ENCODE measurements at places on chromosomes 13 and 19.

- no peak overlapping the region for H3K4me3 ChIP-seq
- H3K36me3 ChIP-seq = no peaks in the 10 kb centered on the region
- DNase-seq = no peak
- H3K27ac ChIP-seq = no peak overlapping the region
These were observed 197.0 kb downstream of the COL4A1 start for GRCh38 chr13:110109910-110110309.

DNA sequence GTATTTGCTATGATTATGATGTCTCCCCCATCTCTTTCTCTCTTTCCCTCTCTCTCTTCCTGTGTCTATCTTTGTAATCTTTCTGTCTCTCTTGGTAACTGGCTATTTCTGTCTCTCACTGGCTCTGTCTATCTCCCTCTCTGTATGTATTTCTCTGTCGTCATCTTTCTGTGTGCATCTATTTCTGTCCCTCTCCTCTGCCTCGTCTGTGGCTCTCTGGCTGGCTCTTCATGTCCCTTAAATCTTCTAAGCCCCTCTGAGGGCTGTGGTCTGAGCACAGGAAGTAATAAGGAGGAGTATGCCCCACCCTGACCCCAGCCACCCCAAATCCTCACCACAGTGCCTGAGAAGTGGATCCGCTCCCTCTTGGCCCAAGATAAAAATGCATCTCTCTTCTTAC lies 104.4 kb downstream of the DNAJC15 start:
- peak overlapping the region; percentile 11 for H3K4me3 ChIP-seq
- H3K36me3 ChIP-seq = no peaks in the 10 kb centered on the region
- DNase-seq = no peak

- H3K4me3 ChIP-seq = no peak overlapping the region
- no peaks in the 10 kb centered on the region for H3K27me3 ChIP-seq
- peak overlapping the region; percentile 72 for H3K27ac ChIP-seq
- H3K36me3 ChIP-seq = peaks cover 23% of the 10 kb centered on the region
These were observed 23.4 kb downstream of the DGKH start for GRCh38 chr13:42071672-42072419.

GRCh38 chr13:101058841-101059240 lies 357.5 kb downstream of the NALCN start:
- no peak overlapping the region for H3K27ac ChIP-seq
- no peaks in the 10 kb centered on the region for H3K36me3 ChIP-seq
- peaks cover 30% of the 10 kb centered on the region for H3K4me1 ChIP-seq
- no peak for DNase-seq
- no peak overlapping the region for H3K4me3 ChIP-seq

- H3K27ac ChIP-seq = no peak overlapping the region
- H3K36me3 ChIP-seq = no peaks in the 10 kb centered on the region
- no peak overlapping the region for H3K4me3 ChIP-seq
- peaks cover 7% of the 10 kb centered on the region for H3K27me3 ChIP-seq
- DNase-seq = no peak
- peaks cover 18% of the 10 kb centered on the region for H3K4me1 ChIP-seq
These were observed 1.3 kb downstream of the APOC2 start for GRCh38 chr19:44947041-44947581.

DNA sequence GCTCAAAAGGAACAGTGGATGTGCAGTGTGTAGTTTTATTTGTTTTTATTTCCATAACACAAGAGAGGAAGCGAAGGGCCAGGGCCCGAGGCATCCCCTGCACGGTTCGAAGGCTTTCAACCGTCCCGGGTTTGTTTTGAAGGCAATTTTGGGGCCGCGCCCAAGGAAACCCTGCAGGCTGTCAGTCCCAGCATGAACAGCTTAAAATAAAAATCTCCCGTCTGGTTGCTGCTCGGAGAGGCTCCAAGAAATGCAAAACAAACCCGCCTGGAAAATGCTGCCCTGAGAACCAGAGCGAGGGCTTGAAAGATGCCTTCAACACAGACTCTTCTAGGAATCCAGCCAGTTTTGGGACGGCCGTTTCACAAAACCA lies 16.0 kb downstream of the LSM4 start:
- H3K27ac ChIP-seq = peak overlapping the region; percentile 94
- H3K4me3 ChIP-seq = no peak overlapping the region
- H3K27me3 ChIP-seq = no peaks in the 10 kb centered on the region
- DNase-seq = no peak

DNA sequence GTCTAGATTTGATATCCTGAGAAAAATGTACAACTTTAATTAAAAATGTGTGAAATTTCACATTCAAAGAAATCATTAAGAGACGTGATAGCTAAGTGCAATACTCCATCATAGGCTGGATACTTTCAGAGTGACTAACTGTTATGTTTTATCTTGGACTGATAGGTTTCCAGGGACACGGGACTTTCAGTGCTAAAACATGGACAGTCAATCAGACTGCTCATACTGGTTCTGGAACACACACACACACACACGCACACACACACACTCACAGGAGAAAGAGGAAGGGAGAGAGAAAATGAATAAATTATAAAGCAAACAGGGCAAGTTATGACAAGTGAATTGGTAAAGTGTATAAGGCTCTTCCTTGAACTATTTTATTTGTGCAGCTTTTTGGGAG lies 955.9 kb downstream of the SLITRK5 start:
- H3K4me3 ChIP-seq = no peak overlapping the region
- no peak for DNase-seq
- no peaks in the 10 kb centered on the region for H3K36me3 ChIP-seq

DNA sequence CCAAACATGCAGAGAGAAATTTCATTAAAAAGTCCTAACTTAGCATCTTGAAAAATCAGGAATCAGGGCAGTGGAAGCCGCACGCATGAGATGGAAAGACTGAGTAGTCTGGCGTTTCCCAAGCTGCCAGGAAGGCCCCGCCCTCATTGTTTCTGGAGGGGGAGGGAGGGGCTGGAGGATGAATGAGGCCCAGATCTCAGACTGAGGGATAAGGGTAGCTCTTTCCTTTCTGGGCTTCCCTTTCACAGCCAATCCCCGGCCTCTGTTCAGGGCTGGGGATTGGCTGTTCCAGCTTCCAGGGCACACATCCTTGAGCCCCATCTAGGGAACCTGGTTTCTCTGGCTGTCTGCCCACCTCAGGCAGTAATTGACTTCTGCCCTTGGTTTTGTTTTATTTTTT lies 7.3 kb downstream of the C19orf53 start:
- peaks cover 29% of the 10 kb centered on the region for H3K36me3 ChIP-seq
- no peak overlapping the region for H3K4me3 ChIP-seq
- peaks cover 31% of the 10 kb centered on the region for H3K4me1 ChIP-seq
- no peak overlapping the region for H3K27ac ChIP-seq

DNA sequence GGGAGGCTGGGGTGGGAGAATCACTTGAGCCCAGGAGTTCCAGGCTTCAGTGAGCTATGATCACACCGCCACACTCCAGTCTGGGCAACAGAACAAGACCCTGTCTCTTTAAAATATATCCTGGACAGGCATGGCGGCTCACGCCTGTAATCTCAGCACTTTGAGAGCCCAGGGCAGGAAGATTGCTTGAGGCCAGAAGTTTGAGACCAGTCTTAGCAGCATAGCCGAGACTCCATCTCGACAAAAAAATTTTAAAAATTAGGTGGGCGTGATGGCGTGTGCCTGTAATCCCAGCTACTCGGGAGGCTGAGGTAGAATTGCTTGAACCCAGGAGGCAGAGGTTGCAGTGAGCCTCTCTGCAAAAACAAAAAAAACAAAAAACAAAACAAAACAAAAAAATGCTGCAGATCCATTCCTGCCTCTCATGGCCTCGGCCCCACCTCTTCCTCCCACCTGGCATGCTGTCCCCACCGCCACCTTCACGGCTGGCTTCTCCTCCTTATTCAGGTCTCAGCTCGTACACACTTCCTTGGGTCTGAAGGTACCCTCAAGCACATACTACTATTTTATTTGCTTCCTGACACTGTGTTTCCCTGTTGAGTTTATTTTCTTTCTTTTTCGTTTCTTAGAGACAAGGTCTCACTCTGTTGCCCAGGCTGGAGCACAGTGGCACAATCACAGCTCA lies 5.3 kb downstream of the RFX1 start:
- peaks cover 35% of the 10 kb centered on the region for H3K4me1 ChIP-seq
- H3K27me3 ChIP-seq = no peaks in the 10 kb centered on the region
- DNase-seq = no peak
- no peak overlapping the region for H3K27ac ChIP-seq
- no peak overlapping the region for H3K4me3 ChIP-seq

- H3K27me3 ChIP-seq = peaks cover 21% of the 10 kb centered on the region
- H3K36me3 ChIP-seq = no peaks in the 10 kb centered on the region
- no peak overlapping the region for H3K27ac ChIP-seq
- no peaks in the 10 kb centered on the region for H3K4me1 ChIP-seq
- no peak overlapping the region for H3K4me3 ChIP-seq
These were observed 42.4 kb downstream of the UQCRFS1 start for GRCh38 chr19:29170554-29170953.

DNA sequence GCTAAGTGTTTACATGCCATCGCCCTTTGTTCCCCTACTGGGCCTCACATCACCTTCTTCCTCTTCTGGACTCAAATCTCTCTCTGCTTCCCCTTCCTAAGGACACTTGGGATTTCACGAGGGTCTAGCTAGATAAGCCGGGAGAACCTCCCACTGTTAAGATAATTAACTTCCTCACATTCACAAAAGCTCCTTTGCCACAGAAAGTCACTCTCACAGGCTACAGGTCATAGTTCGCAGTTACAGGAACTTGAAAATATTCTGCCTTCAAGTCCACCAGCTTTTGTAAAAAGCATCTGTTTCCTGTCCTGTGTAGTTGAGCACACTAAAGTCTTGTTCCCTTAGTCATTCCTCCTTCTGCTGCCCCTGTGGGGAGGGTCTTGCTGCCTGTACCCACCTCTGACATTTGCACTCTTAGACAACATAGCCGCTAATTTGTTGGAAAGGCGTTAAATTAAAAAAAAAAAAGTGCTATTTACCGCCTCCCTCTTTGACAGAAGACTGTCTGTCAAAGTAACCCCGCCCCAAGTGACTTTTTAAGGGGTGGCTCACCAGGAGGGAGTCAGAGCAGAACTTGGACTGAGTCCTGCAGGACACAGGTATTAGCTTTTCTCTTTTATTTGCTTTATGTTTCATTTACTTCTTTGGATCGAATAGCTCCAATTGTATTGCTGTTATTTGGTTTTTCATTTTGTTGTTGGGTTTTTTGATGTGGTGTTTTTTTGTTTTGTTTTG lies 26.8 kb upstream of the CEACAM21 start:
- no peak for DNase-seq
- H3K4me1 ChIP-seq = no peaks in the 10 kb centered on the region
- no peak overlapping the region for H3K4me3 ChIP-seq
- no peaks in the 10 kb centered on the region for H3K36me3 ChIP-seq
- H3K27ac ChIP-seq = no peak overlapping the region

DNA sequence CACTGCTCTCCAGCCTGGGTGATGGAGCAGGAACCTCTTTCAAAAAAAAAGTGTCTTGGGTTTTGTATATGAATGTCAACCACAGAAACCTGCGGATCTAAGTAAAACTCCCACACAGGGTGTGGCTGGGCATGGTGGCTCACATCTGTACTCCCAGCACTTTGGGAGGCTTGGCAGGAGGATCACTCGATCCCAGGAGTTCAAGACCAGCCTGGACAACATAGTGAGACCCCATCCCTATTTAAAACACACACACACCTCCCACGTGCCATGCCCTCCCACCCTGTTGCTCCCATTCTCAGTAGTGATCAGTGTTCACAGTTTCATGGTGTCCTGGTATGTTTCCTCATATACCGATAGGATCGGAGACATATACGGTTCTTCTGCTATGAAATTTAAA lies 9.2 kb downstream of the TMED1 start:
- no peak overlapping the region for H3K27ac ChIP-seq
- no peak for DNase-seq
- H3K36me3 ChIP-seq = peaks cover 32% of the 10 kb centered on the region
- H3K27me3 ChIP-seq = peaks cover 3% of the 10 kb centered on the region
- no peak overlapping the region for H3K4me3 ChIP-seq

DNA sequence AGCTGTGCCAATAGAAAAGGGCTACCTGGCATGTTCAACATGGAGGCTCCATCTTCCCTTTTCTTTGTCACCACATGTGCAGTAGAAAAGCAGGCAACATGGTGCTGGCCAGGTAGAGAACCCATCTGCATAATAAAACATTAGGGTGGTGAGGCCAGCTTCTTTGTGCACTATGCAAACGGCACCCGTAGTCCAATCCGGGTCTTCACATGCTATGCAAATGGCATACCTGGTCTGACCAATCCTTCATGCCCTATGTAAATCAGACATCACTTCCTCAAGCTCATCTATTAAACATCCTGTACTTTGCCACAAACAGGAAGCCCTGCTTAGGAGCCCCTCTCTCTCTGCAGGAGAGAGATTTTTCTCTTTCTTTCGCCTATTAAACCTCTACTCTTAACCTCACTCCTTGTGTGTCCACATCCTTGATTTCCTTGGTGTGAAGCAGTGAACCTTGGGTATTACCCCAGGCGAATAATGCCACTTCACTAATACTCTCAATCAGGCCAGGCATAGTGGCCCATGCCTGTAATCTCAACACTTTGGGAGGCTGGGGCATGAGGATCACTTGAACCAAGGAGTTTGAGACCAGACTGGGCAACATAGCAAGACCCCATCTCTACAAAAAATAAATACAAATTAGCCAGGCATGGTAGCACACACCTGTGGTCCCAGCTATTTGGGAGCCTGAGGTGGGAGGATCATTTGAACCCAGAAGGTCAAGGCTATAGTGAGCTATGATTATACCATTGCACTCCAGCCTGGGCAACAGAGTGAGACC lies 111.3 kb upstream of the MRI1 start:
- DNase-seq = no peak
- no peaks in the 10 kb centered on the region for H3K4me1 ChIP-seq
- H3K27me3 ChIP-seq = peaks cover 15% of the 10 kb centered on the region
- no peak overlapping the region for H3K4me3 ChIP-seq

GRCh38 chr19:38849860-38850435 lies at the start of gene HNRNPL:
TSS of gene HNRNPL (minus strand) at chr19:38849986. CDS start at chr19:38849966, 20 bp downstream.
- DNase-seq = peak; percentile 99
- peaks cover 4% of the 10 kb centered on the region for H3K27me3 ChIP-seq
- peaks cover 38% of the 10 kb centered on the region for H3K36me3 ChIP-seq
- peaks cover 59% of the 10 kb centered on the region for H3K4me1 ChIP-seq
- H3K27ac ChIP-seq = peak within 1 kb of the TSS; percentile 99

DNA sequence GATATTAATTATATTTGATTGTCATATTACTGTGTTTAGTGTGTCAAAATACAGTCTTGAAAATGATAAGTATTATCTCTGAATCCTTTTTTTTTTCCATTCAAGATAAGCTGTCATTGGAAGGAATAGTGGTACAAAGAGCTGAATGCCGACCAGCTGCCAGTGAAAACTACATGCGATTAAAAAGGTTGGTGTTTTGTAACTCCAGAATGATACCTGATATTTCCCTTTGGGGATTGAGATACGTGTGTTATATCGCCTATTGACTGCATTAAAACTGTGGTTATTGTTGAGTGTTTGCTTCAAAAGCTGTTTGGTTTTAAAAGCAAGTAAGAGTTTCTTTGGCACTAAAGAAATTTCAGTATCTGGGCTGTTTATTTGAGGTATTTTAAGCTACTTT lies 6.5 kb upstream of the KCTD4 start:
- H3K27ac ChIP-seq = no peak overlapping the region
- H3K27me3 ChIP-seq = no peaks in the 10 kb centered on the region
- H3K36me3 ChIP-seq = peaks cover 42% of the 10 kb centered on the region
- H3K4me1 ChIP-seq = no peaks in the 10 kb centered on the region

- DNase-seq = no peak
- H3K27me3 ChIP-seq = no peaks in the 10 kb centered on the region
- peak overlapping the region; percentile 71 for H3K4me3 ChIP-seq
- H3K27ac ChIP-seq = peak overlapping the region; percentile 41
These were observed 16.0 kb downstream of the UPF1 start for GRCh38 chr19:18847549-18848463.

GRCh38 chr19:3094601-3095440 lies 659 bp downstream of the GNA11 start:
- H3K27ac ChIP-seq = no peak overlapping the region
- peak overlapping the region; percentile 88 for H3K4me3 ChIP-seq
- peaks cover 17% of the 10 kb centered on the region for H3K4me1 ChIP-seq

GRCh38 chr13:26836626-26837025 lies 76.0 kb upstream of the GPR12 start:
- no peaks in the 10 kb centered on the region for H3K36me3 ChIP-seq
- no peak overlapping the region for H3K4me3 ChIP-seq
- DNase-seq = no peak
- H3K27me3 ChIP-seq = peaks cover 29% of the 10 kb centered on the region
- H3K27ac ChIP-seq = no peak overlapping the region
